IMR-90 (cell line): ENCODE measurements at places on chromosomes 1 and 21. TPM values are rescaled to one million over a fixed set of nuclear protein-coding genes. Genes with fewer than 3 reads are reported as not detected.

HPDL gene
- total RNA-seq, result 0.54 and 0.56 TPM in 2 replicates

GRCh38 chr1:211535346-211535745 is 43.4 kb upstream of the RD3 start:
- DNase-seq, result no peak

DNA sequence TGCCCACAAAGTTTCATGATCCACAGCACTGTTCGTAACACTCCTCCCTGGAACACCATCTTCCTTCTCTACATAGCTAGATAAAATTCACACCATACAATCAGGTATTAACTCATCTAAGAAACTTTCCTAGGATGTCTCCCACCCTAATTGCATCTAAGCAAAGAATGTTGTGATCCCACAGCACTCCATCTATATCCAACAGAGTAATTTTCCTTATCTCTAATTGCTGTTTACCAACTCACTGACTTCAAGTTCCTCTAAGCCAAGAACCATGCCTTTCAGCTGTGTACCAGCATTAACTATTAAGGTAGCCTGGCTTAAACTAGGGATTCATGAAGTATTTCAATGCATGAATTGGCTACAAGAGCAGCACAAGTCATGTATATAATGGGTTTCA is 114.2 kb downstream of the SIPA1L2 start:
- no peak for DNase-seq

DNA sequence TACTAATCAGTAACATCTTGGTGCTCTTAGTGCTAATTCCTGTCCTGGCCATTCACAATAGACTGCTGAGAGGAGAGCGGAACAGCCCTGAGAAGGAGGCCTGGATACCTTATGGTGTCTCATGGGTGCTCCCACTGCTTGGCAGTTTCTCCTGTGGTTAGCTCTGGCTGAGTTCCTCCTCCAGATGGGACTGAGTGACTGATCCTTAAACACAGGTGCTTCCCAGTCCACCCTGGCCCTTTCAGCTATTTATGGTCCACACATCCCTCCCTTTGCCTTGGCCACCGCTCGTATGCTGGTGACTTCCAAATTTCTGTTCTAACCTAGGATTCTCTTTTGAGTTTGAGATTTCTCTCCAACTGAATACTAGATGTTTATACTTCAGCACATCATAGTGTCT is 157.0 kb upstream of the CACNA1E start:
- no peak for DNase-seq

DNA sequence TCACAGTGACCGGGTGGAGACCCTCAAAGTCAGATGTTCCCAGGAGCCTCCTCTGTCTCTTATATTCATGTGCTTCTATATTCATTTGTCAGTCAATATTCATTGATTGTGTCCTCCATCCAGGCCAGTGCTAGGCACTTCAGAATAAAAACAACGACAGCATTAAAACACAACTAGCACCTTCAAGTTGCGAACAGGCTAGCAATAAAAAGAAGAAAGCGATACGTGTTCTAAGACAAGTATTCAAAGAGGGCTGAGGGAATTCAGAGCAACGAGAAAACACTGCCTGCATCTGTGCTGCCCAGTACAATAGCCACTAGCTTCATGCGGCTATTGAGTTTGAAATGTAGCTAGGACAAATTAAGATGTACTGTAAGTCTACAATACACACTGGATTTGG is 138.0 kb downstream of the PLXNA2 start:
- DNase-seq, result no peak
